ENCODE measurements at places on chromosomes 5 and 9. TPM values are rescaled to one million over a fixed set of nuclear protein-coding genes. Genes with fewer than 3 reads are reported as not detected.

Gene KIAA0825
- total RNA-seq = 0.62 TPM

Gene MGAT4B
- 139 TPM for total RNA-seq

Gene DBH
- total RNA-seq = not detected

Gene SUSD3
- 29.7 TPM for total RNA-seq

Gene SLC36A3
- not detected for total RNA-seq

Gene PTGS1
- 0.71 TPM for total RNA-seq

Gene GADD45G
- 18.4 TPM for total RNA-seq

Gene CERCAM
- 9.3 TPM for total RNA-seq

Gene REEP2
- total RNA-seq = 11.1 TPM

Gene CCL21
- not detected for total RNA-seq

Gene PCDHB4
- not detected for total RNA-seq
